Activated CD8-positive, alpha-beta T cell treated with anti-CD3 and anti-CD28 coated beads, Interleukin-2, amount 10 ng/mL, durations not matched to agents 7 days and 5 days (primary cell): ENCODE measurements at places on chromosomes 6 and 20.

DNA sequence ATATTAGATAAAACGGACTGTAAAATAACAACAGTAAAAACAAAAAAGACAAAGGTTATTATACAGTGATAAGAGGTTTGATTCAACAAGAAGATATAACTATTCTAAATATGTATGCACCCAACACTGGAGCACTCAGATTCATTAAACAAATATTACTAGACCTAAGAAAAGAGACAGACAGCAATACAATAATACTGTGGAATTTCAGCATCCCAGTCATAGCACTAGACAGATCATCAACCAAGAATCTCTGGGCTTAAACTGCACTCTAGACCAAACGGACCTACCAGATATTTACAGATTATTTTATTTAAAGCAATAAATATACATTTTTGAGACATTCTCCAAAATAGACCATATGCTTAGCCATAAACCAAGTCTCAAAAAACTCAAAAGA is 263.8 kb downstream of the C6orf118 start:
- DNase-seq, result no peak

- DNase-seq, result no peak
Observed at GRCh38 chr20:44336725-44337380, at the start of gene R3HDML. Gene R3HDML, plus strand, starts transcription at chr20:44337043. Its CDS starts 115 bp downstream, at chr20:44337158.

- DNase-seq, result no peak
Observed at GRCh38 chr20:63789836-63790571, 41.1 kb downstream of the ZBTB46 start.

- DNase-seq, result no peak
Observed at GRCh38 chr20:19022118-19022575, 190.3 kb upstream of the SLC24A3 start.

- DNase-seq, result peak; percentile 70
Observed at GRCh38 chr6:24936641-24937317, 1.0 kb upstream of the RIPOR2 start.

GRCh38 chr6:15244620-15245360 is 1.1 kb upstream of the JARID2 start:
- DNase-seq, result peak; percentile 69

- DNase-seq, result no peak
Observed at GRCh38 chr20:57881466-57882385, 171.9 kb upstream of the PMEPA1 start.

- no peak for DNase-seq
Observed at GRCh38 chr6:143267760-143268159, 182.7 kb downstream of the ADAT2 start.

DNA sequence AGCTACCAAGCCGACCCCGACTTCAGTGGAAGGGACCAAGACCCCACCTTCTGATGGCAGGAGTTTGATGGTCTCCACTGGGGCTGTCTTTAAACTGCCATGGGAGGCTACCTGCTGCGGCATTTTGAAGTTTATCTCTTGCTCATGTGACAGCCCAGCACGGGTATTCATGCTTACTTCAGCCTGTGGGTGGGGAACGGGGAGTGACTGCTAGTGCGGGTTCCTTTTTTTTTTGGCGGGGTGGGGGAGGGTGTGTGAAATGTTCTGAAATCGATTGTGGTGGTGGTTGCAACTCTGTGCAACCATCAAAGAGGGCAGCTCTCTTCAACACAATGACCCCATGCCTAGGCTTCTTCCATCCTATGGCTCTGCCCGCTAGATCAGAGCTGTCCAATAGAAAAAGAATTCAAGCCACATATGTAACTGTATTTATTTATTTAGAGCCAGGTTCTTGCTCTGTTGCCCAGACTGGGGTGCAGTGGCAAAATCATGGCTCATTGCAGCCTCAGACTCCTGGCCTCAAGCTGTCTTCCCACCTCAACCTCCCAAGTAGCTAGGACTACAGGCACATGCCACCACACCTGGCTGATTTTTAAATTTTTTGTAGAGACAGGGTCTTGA is 53.7 kb downstream of the PPP1R16B start:
- peak; percentile 50 for DNase-seq

DNA sequence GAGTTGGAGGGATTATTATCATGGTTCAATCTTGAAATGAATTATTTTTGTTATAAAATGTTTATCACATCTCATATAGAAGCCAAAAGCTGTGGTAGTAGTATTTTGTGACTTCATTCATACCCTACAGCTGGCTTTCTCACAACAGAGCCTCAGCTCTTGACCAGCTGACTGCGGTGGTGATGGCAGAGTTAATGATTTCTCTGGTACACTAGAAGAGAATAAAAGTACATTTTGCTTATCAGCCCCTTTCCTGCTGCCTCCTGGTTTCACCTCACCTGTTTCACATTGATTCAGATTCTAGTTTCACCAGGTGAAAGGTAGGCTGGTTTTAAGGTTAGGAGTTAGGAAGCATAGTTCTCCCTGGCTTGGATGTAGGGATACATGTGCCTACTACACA is 55.7 kb downstream of the AFG1L start:
- no peak for DNase-seq

- no peak for DNase-seq
Observed at GRCh38 chr20:53737396-53738038, 143.9 kb upstream of the ZNF217 start.

DNA sequence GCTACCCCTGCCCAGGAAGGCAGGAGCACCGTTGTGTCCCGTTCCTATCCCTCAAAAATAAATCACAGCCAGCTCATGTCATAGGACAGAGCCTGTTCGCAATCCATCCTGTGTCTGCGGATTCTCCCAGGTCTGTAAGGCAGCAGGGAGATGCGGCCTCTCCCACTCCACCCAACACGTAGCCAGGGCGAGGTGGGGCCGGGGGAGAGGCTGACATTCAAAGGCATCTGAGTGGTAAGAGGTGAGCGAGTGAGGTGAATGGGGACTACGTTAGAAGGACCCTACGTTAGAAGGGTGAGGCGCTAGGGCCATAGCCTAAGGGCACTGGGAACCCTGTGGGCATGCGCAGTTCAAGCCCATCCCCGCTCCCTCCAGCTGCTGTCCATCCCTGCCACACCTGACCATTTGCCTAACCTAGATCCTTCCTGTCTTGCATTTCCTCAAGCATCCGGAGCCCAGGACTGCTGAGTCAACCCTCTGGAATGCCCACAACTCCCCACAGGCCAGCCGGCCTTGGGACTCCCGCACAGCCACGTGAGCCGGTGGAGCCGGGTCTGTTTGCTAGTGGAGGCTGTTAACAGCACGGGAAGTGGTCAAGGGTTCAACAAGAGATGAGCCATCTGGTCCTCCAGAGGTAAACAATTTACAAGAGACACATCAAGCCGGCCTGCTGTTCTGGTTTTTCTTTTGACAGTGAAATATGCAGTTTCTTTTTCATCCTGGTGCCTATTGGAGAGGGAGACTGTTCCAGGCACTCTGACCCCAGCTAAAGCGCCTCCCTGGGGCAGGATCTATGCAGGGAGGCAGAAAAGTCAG is 45.9 kb downstream of the RIPOR3 start:
- no peak for DNase-seq

- no peak for DNase-seq
Observed at GRCh38 chr6:164109770-164110140, 695.2 kb downstream of the QKI start.

DNA sequence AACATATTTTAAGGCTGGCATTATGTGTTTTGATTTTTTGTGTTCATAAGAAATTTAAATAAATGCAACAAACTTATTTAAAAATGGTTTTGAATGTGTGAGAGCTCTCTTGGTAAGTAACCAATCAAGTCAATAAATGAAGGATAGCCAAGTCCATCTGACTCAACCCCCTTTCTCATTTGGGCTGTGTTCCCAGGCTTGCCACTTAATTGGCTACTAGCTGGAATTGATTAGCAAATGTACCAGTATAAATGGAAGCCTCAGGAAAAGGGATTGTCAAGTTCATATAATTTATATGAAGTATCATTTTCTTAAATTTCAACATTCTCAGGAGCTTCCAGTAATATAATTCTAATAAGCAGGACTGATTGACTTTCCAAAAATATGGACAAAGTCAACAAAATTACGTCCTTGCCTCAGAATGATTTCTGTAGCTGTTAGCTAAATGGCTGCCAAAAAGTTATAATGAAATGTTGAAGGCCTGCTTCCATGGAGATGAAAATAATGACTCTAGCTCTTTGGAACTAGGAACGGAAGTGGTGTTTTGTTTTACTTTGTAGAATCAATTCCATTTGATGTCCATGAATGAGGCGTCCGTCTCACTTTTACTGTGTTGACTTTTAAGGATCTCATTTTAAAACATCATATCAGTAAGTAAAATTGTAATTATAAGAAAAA is 614.9 kb downstream of the CDH26 start:
- no peak for DNase-seq

DNA sequence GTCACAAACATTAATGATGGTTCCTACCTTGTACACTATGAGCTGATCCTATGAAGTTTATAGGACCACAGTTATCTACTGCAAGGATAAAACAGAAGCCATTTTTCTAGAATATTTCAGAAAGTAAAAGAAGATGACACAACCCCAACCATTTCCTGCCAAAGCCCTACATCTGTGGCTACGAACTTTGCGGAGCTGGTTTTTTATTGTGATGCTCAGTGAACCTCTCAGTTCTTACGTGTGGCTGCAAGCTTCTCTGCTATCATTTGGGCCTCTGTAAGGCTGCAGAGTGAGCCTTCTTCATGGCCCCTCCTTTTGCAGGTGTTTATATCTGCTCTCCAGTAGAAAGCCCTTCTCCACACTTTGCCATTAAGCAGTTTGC is 17.8 kb upstream of the TAGAP start:
- DNase-seq, result peak; percentile 87

GRCh38 chr6:124854338-124854922 is 107.8 kb upstream of the RNF217 start:
- no peak for DNase-seq

GRCh38 chr6:22062807-22063408 is 233.9 kb downstream of the PRL start:
- peak; percentile 75 for DNase-seq

GRCh38 chr6:104575536-104575935 is 284.2 kb downstream of the HACE1 start:
- DNase-seq, result no peak

DNA sequence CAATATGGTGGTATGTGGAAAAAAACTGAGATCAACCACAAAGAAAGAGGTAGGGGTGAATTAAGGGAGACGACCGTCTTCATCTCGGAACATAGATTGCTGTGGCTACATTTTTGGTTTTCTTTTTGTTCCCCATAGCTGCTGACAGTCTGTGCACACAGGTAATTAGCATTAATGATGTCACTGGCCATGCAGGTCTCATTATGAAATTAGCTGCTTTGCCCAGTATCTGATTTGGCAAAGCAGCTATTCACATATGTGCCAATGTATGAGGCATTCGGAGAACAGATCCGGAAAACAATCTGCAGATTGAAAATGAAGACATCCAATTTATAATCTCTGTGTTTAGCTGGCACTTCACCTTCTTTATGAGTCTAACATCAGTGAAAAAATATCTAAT is 13.1 kb downstream of the NOX3 start:
- DNase-seq, result no peak

GRCh38 chr6:72626126-72626525 is 4.3 kb downstream of the KCNQ5 start:
- DNase-seq, result no peak

- no peak for DNase-seq
Observed at GRCh38 chr6:105560611-105561066, 157.8 kb upstream of the PREP start.

DNA sequence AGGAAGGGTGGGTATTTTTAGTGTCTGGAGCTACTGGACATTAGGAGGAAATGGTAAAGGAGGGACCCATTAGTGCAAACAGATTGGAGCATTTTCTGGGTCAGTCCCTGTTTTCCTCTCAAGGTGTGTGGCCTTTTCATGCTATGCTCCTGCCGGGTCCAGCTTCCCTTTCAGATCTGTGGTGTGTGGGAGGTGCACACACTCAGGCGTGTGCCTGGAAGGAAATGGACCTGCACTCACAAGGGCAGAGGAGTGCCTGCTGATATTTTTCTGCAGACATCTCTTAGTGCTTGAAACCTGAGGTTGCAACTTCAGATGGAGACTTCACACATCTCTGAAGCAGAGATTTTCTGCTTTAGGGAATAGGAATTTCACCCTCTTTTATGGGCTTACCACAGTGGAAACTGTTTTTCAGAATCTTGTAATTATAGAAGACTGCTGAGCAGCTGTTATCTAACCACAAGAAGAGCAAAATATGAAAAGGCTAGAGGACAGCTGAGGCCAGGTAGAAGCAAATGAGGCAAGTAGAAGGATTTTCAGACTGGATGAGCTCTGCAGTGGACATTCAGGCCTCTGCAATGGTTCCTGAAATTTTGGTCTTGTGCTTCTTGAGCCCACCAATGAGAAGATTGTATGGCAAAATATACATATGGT is 764.3 kb downstream of the QKI start:
- no peak for DNase-seq

DNA sequence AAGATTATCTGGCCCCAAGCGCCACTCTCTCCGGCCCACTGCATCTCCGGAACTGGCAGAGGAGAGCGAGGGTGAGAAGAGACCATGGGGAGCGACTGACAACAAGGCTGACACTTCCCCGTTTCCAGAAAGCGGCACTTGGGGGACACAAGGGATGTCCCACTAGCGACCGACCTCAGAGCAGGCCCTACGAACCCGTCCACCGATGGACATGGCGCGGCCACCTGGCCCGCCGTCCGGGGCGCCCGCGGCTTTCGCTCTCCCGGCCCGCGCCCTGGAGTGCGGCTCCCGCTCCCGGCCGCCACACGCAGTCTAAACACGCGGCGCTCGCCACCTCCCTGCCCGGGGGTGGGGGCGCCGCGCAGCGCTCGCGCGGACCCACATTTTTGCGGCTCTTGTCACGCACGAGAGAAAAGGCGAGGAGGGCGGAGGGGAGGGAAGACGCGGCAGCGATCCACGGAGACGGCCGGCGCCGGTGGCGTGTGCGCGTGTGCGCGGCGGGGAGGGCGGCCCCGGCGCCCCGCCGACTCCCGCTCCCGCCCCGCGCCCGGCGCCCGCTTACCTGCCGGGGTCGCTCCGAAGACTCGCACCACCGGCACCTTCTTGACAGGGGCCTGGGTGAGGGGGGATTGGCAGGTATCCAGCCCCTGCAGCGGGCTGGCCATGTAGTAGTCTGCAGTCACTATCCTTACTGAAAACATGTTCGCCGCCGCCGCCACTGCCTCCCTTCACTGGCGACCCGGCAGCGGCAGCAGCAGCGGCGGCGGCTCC is 645 bp downstream of the REV3L start:
- DNase-seq, result peak; percentile 58

GRCh38 chr6:54020334-54020733 is 90.9 kb upstream of the MLIP start:
- DNase-seq, result no peak

GRCh38 chr20:45833883-45834796 is 541 bp downstream of the SNX21 start:
- peak; percentile 39 for DNase-seq

DNA sequence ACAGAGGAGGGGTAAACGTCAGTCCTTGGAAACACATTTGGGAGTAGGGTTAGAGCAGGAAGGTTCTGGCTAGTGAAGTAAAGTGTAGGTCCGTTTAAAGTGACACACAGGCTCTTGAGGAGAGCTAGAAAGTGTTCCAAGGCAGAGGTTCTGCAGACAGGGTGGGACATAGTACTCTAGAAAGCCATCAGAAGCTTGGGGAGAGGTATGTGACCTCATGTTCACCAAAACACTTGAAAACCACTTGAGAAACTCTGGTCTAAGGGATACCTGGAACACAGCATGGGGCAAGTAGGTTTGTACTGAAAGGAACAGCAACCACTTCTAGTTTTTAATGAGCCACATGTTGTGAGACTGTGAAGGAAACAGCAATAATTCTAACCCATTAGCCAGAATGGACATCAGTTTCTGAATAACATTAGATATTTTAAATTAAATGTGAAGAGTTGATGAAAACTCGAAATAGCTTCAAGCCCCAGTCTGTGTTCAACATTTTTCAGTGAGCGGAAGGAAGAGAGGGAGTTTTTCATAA is 49.0 kb downstream of the SOBP start:
- no peak for DNase-seq
